ENCODE measurements at places on chromosomes 6 and 20.
A peak's percentile ranks its signal among the peaks of the same experiment; 100 is the strongest.

- no peak for DNase-seq
These were observed 6.2 kb downstream of the VPS16 start for GRCh38 chr20:2846698-2847097.

- peak; percentile 68 for DNase-seq
These were observed at the start of gene SYTL3 for GRCh38 chr6:158649289-158650143. TSS of gene SYTL3 (plus strand) at chr6:158650054. CDS start at chr6:158663269, 13,215 bp downstream.

GRCh38 chr6:34813028-34813713, 21.3 kb downstream of the BLTP3A start:
- DNase-seq = no peak

DNA sequence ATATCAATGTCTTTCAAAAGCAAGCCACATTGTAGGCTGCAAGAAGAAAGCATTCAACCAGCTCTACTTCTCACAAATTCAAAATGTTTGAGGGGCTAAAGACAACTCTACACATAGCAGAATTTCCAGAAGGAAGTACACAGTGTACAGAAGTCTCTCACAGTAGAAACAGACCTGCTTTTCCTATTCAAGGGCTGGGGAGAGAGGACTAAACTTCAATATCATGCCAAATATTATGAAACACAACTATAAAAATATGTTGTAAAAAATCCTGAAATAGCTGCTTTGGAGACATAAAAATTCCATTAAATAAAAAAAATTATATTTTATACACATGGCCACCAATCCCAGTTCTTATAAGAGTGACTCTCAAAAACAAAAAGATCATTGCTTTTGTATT, 70.8 kb upstream of the IPCEF1 start:
- DNase-seq = no peak

GRCh38 chr6:104484191-104484590, 375.5 kb downstream of the HACE1 start:
- DNase-seq = no peak

DNA sequence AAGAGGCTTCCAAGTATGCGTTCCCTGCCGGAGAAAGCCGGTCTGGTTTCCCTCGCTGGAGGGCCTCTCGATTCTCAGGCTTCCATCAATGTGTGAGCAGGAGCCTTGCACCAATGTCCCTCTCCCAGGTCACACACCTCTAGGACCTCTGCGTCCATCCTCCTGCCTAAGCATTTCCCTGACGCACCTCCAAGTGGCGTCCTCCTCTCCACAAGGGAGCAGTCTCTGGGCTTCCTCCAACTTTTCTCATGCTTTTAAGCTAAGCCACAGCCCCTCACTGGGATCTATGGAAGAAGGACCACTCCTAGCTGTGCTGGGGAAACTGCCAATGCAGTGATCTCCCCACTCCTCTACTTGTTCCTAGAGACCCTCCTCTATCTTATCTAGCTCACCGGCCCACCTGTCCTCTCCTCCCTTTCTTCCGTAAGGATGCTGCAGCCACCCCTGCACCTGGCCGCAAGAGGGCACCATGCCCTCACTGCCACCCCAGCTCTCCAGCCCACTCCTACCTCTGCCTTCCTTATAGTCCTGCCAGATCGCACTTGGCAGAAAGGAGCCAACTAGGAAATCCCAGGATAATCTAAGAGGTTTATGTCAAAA, 258.7 kb downstream of the LRFN2 start:
- no peak for DNase-seq

- DNase-seq = no peak
These were observed 5.6 kb downstream of the PLAGL2 start for GRCh38 chr20:32201977-32202363.

DNA sequence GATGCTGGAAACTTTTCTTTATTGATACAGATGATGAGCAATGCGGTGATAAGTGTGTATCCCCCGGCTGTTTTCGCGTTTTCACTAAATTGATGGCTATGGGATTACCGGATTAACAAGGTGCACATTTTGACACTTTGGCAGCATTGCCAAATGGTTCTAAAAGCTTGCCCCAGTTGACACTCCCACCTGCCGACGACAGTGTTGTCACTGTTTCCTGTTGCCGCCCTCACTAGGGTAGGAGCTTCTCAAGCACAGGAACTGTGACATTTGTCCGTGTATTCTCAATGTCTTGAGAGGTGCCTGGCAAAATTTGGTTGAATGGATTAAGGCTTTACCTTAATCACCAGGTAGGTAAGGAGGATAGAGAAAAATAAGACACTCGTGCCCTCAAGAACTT, 9.8 kb upstream of the MAPK13 start:
- DNase-seq = peak; percentile 72

DNA sequence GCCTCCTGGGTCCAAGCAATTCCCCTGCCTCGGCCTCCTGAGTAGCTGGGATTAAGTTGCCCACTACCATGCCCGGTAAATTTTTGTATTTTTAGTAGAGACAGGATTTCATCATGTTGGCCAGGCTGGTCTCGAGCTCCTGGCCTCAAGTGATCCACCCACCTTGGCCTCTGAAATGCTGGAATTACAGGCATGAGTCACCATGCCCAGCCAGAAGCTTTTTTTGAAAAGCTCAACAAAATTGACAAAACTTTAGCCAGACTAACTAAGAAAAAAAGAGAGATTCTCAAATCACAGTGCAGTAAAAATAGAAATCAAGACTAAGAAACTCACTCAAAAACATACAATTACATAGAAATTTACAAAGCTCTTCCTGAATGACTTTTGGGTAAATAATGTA, 420.6 kb downstream of the COL12A1 start:
- DNase-seq = no peak

GRCh38 chr20:6686171-6686570, 81.3 kb upstream of the BMP2 start:
- DNase-seq = peak; percentile 63

- no peak for DNase-seq
These were observed 722.9 kb upstream of the AGPAT4 start for GRCh38 chr6:161996783-161997182.

- DNase-seq = peak; percentile 53
These were observed 6.3 kb downstream of the OXT start for GRCh38 chr20:3077618-3078134.

DNA sequence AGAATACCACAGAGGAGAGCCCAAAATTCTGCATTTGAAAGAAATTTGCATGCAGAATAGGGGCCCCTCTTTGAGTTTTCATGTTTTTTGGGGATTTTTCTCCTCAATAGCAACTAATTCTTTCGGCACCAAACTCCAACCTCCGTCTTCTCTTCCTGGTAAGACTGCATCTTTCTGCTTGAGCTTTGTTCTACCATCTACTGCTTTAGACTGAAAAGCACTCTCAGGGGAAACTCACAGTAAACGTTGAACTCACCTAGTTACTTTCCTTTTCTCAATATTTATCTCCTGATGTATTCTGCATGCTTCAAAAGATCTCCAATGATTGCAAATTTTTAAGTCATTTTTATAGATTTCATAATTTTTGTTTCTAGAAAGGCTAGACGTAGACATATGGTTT, 36.9 kb upstream of the HLA-DQB1 start:
- no peak for DNase-seq

GRCh38 chr6:93721386-93722048, 302.2 kb upstream of the EPHA7 start:
- peak; percentile 1 for DNase-seq

DNA sequence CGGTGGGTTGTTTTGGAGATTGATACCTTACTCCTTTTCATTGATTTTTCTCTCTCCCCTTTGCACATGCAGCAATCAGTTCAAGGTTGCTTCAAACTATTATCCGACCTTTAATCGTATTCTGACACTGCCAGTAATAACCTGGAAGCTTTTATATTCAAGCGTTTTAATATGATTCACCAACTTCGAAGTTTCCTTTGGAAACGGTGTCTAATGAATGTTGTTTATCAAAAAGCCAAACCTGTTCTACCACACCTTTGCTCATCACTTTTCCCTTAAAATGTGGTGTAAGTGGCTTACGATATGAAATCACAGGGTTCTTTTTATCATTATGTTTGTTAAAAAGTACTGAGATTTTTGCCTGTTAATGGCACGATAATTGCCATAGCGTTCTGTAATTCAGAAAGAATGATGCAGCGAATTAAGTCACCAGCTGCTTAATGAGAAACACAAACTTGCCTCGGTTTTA, 660 bp downstream of the STXBP5 start:
- DNase-seq = no peak

GRCh38 chr6:186340-186965, 105.8 kb upstream of the DUSP22 start:
- DNase-seq = no peak

GRCh38 chr6:109002051-109002697, 92.5 kb downstream of the SESN1 start:
- no peak for DNase-seq

DNA sequence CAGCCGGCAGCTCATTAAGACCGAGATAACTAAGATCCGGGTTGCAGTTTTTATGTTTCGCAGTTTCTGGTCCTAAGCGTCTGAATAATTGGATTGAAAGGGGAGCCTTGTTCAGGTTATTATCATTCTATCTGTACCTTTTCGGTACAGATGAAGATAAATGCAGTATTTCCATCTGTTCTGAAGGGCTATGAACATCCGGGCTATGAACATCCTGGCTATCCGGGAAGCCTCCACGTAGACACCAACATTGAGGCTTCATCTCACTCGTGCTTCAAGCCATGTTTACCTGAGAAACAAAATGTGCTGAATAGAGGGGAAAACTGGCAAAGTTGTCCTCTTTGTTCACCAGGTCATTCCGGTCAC, 399 bp upstream of the REPS1 start:
- DNase-seq = no peak

DNA sequence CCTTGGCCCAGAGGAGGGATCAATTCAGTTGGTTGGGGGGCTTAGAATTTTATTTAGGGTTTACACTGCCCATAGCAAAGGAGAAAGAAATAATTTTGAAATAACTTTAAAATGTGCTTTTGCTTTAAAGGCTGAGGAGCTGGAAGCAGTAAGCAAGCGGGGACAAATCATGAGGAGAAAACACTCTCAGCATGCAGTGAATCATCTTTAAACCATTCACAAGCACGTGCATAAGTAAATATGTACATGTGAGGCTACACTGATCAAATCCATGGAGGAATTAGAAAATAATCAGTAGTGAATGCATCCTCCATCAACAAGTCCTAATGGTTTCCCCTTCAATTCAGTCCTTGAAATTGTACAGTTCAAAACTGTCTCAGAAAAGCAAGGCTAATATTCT, 181.0 kb downstream of the MTFR2 start:
- DNase-seq = no peak

DNA sequence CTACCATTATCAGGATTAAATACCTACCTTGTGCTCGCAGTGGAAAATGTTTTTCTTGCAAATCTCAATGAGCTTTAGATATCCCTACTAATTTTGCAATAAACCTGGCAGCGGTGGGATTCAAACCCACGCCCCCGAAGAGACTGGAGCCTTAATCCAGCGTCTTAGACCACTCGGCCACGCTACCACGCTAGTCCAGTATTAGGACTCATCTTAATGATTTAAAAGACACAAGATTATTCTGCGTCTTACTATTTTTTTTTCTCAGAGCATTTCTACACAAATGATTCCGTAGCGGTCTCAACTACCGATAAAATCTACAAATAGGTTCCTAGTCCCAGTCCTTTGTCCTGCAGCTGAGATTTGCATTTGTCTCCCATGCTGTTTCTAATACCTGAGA, 35.2 kb upstream of the ZSCAN23 start:
- DNase-seq = no peak

- DNase-seq = no peak
These were observed 16.6 kb downstream of the DDO start for GRCh38 chr6:110398778-110399177.

DNA sequence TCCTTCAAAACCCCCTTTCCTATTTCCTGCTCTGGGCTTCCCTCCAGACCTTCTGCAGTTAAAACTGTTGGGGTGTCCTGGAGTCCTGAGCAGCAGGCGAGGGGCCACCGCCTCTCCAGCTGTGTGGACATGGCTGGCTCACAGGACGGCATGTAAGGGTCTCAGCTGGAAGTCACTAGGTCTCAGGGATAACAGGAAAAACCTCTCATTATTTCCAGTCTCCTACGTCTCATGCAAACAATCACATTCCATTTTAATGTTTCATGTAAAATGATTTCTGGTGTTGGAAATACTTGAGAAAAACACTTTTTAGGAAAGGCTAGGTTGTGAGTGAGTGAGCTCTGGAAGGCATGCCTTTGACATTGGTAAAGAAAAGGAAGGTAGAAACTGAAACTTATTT, 158.7 kb downstream of the SCML4 start:
- no peak for DNase-seq

GRCh38 chr20:47774131-47774777, 11.0 kb downstream of the SULF2 start:
- no peak for DNase-seq

GRCh38 chr6:36387440-36388303, at the start of gene ETV7:
TSS of gene ETV7 (minus strand) at chr6:36387669. CDS start at chr6:36387541, 128 bp downstream.
- no peak for DNase-seq

DNA sequence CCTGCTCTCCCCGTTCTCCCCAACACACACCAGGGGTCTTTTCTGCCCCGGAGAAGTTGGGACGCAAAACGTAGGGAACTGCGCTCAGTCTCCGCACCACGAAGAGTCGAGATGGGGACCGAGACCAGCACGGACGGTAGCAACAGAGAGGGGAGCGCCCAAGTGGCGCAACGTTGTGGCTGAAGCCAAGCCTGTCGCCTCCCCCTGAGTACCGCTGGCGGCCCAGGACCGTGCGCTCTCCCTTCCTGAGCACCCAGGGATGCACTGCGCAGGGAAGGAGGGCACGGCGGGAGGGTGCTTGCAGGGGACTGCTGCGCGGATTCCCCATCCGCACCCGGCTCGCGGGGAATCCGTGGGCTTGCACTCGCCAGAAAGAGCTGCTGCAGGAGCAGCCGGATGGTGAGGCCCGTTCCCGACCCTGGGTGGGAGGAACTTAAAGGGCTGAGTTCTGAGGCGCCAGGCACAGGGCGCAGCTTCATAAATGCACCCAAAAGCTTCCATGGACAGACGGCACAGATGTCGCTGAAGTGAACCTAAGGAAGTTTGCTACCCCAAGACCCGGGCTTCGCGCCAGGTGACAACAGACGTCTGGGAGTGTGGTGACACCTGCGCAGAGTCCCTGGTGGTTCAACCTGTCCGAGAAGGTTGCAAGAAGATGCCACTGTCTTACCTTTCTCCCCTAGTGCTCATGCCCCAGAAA, 178.7 kb downstream of the TBXT start:
- no peak for DNase-seq
